ENCODE measurements at places on chromosomes 1 and 21.
A peak's percentile ranks its signal among the peaks of the same experiment; 100 is the strongest.

DNA sequence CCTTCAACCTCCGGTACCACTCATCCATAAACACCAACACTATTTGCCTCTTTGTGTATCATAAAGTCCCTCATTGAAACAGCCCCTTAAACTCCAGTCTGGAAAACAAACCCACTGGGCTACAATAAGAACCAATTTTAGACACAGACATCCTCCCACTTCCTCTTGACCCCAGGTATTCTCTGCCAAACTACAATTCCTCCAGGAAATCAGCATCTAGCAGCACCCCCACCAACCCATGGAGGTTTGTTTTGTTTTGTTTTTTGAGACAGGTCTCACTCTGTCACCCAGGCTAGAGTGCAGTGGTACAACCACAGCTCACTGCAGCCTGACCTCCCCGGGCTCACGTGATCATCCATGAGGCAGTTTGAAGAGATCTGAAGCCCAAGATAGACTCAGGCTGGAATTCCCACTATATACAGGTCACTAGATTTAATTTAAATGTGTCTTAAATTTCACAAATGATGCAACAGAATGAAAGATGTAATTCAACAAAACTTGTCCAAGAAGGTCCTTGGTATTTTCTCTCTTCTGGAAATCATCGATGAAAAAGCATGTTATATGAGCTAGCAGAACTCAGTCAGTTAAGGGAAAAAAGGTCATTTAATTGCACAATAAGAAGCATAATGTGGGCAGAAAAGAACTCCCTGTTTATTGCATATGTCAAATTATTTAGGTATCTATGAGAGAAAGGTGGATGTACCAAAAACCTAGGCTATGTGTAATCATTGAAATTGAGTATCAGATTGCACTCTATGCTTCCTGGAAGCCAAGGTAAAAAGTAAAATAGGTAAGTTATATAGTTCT, 30.3 kb downstream of the TCP10L start:
- DNase-seq = no peak

DNA sequence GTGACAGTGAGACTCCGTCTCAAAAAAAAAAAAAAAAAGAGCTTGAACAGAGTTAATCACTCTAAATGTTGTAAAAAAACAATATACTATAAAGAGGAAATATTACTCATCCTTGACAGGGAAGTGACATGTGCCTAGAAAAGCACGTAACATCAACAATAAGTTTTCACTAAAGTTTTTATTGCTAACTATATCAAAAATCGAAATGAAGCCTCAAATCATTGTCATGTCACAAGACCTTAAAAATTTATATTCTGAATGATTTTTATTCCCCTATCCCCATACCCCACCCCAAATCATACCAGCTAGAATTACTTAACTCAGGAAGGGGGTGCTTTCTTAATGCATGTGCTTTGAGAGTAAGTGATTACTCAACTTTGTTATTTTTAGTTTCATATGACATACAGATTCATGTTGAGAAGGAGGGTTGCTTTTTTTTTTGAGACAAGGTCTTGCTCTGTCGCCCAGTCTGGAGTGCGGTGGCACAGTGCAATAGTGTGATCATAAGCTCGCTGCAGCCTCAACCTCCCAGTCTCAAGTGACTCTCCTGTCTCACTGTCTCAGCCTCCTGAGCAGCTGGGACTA, 53.6 kb upstream of the MUTYH start:
- DNase-seq = peak; percentile 14

GRCh38 chr1:11125931-11126330, 26.3 kb upstream of the EXOSC10 start:
- DNase-seq = no peak

DNA sequence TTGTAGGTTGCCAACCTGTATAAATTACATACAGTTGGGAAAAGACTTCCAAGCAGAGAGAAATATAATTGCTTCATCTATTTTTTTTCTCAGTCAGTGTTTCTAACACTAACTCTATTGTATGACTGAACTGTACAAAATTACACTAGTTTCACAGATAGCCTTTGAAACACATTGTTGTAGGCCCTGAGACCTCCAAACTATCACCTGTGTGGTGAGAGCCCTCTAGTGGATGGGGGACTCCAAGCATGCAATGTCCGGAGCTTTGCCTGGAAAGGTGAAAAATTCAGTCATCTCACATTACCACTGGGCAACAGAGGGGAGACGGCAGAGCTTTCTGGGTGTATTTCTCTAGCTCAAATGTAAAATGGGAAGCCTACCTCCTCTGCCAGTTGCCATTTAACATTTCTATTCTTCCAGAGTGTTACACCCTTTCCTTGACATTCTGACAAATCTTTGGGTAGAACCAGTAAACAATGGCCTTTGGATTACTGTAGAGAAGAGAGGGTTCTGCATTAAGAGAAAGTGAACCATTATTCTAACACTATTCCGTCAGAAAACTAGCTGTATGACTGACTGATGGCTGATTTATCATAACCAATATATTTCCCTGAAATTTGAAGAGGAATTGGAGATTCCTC, 212.2 kb downstream of the LYPLAL1 start:
- DNase-seq = peak; percentile 22

- no peak for DNase-seq
These were observed 19.6 kb downstream of the WNT9A start for GRCh38 chr1:227927971-227928741.

- DNase-seq = no peak
These were observed 98.0 kb downstream of the ST3GAL3 start for GRCh38 chr1:43805340-43805739.

- DNase-seq = no peak
These were observed 22.3 kb upstream of the DHX9 start for GRCh38 chr1:182816863-182817262.

DNA sequence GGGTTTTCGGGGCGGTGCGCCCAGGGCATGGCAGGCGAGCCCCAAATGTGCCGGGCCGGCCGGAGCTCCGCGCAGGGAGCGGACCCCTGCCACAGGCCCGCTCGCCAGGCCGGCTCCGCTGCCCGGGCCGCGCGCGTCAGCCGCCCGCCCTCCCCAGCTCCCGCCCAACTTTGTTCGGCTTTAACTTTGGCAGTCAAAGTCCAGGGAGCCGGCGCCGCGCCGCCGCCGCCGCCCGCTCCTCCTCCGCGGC, 488 bp downstream of the SLC35D1 start:
- peak; percentile 37 for DNase-seq

- DNase-seq = peak; percentile 74
These were observed 12.3 kb upstream of the DMBX1 start for GRCh38 chr1:46477153-46477929.

DNA sequence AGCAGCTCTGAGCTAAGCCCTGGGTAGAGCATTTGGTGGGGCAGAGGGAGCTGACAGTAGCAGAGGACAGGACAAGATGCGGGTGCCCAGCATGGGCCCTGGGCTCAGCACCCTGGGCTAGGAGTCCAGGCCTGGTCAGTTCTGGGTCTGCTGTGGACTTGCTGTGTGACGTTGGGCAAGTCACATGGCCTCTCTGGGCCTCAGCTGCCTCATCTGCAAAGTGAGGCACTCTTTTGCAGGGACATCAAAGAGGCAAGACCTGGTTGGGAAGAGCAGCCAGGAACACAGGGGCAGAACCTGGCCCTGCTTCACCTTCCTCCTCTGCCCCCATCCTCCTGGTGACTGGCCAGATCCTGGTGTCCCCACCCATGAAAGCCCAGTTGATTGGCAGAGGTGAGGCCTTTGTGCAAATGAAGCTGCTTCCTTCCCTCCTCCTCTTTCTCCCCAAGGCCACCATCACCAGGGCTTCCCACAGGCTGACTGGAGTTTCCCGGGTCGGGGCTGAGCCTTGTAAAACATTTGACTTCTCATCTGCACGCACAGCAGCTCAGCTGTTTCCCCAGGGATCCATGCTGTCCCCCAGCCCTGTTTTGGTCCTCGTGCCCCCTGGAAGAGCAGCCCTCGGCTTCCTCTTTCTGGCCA, 350.5 kb downstream of the MATN1 start:
- no peak for DNase-seq

DNA sequence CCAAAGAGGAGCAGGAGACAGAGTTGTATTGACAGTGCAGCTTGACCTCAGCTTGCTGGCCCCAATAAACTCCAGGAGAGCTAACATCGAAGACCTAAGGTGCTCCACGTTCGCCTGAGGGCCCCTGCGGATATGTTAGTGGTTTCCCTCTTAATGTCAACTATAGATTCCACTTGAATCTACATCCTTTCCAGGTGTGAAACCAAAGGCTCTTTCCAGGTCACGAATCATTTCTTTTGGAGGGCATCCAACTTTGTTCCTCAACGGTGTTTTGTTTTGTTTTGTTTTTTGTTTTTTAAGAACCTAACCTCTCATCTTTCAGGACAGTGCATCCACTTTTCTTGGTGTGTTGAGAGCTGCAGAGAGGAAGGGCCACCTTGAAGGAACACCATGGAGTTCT, 267.6 kb upstream of the SGIP1 start:
- DNase-seq = no peak

GRCh38 chr1:234614081-234614489, 4.1 kb upstream of the IRF2BP2 start:
- DNase-seq = no peak

GRCh38 chr1:52439976-52440375, 35.6 kb downstream of the PRPF38A start:
- no peak for DNase-seq

- DNase-seq = no peak
These were observed 134.9 kb upstream of the GORAB start for GRCh38 chr1:170397061-170397460.

GRCh38 chr1:21865943-21866706, 54.1 kb downstream of the LDLRAD2 start:
- DNase-seq = peak; percentile 39

- no peak for DNase-seq
These were observed 13.6 kb upstream of the MAB21L3 start for GRCh38 chr1:116097626-116098025.

DNA sequence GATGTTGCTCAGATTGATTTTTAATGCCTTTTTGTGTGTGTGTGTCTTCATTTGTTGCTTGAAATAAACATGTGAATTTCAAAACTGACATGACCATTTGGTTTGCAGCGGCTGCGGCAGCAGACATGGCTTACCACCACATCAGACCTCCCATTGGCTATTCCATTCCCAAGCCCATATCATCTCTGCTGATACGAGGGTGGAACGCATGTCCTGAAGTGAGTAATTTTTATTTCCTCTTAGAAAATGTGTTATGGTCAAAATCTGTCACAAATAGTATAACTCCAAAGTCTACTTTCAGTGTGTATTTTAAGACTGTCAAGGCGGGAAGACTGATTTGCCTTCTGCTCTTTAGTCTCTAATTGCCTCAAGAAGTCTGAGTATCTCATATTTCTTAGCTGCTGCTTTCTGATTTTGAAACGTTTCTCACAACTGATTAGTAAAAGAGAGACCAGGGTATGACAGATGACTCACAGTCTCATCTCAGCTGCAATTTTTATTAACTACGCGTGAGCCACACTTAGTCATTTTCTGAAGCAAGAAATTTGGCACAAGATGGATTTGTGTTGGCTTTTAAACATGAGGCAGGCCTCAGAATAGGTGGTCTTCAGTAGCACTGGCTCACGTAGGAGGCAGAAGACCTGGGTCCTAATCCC, 49.0 kb downstream of the LRRC53 start:
- no peak for DNase-seq

DNA sequence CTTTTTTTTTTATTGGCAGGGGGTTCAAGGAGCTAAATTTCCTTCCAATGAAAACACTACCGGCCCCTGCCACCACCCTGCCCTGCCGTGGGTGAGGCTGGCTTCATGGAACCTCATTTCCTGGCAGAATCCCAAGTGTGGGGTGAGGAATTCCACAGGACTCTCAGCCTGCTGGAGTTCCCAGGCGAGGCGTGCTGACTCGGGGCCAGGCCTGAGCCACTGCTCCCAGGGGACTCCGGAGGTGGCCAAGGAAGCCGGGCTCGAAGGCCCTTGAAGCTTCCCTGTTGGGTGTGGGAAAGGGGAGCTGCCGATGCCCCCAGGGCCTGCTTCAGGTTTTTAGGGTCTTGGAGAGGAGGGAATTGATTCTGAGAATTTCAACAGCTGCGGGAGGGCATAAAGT, 95.3 kb upstream of the ACTRT2 start:
- no peak for DNase-seq

DNA sequence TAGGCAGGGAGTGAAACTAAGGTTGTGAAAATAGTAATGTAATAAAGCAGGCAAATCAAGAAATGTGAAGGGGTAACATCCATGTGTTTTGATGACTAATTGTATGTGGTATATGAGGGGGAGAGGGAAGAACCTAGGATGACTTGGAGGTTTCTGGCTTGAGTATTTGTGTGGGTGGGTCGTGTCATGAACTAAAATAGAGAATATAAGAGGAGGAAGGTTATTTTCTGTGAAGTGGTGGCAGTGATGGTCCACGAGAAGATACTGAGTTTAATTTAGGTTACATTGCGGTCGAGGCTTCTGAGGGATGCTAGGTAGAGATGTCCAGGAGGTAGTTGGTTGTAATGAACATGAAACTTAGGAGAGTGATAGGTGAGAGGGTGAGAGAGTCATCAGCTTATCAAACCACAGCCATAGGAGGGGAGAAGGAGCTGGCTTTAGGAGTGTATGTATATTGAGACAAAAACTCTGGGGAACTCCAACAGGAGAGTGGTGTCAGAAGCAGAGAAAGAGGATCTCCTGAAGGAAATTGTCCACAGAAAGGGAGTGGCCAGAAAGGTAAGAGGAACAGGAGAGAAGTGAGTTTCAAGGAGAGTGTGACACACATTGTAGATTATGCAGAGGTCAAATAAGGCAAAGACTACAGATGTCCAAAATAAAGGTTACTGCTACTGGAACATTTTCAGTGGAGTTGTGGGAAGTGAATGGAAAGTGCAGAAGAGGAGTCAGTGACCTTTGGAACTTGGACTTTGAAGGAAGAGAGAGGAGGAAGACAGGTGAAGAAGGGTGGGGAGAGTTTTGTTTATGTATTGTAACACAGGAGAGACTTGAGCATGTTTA, 89.0 kb upstream of the MACF1 start:
- no peak for DNase-seq

- DNase-seq = no peak
These were observed 745 bp downstream of the PARP1 start for GRCh38 chr1:226407199-226407496.

DNA sequence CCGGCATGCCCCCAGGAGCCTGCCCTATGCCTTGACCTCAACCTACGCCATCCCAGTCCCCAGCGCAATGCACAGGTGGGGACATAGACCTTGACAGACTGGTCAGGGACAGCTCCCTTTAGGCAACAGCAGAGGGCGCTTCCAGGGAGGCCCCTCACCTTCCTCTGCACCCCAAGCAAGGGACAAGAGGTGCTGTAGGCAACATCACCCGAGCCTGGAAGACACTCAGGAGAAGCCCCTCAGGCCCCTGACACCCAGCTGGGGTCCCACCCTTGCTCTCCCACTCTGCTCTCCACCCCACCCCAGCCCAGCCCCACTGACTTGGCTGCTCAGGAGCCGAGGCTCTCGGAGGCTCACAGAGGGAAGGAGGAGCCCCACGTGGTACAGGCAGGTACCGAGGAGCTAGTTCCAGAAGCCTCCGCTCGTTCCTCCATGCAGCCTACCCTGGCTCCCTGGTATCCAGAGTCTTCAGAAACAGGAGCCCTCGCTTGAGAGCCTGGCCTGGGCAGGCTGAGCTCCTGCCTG, 2.4 kb upstream of the WNT3A start:
- DNase-seq = no peak

- DNase-seq = no peak
These were observed 35.4 kb upstream of the SAMD11 start for GRCh38 chr1:888297-888696.

All from CD4-positive, alpha-beta T cell treated with Interleukin-1 beta for 1 hour (primary cell).